ENCODE measurements at places on chromosomes 7 and 10.

DNA sequence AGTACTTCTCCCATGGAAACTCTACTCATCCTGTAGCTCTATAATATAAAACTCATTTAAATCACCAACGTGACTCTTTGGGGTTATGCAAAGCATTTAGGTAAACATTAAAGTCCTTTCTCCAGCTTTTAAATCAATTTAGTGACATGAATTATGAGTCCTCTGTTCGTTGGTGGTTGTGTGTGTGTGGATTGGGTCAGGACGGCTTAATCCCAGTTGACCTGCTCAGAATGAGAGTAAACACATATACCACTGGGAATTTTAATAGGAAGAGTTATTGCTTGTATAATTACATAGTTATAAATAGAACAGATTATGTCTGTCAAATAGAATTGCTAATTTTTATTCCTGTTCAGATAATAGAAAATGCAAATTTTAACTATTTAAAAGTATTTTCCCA, 30.7 kb upstream of the ADCY1 start:
- DNase-seq, result no peak

DNA sequence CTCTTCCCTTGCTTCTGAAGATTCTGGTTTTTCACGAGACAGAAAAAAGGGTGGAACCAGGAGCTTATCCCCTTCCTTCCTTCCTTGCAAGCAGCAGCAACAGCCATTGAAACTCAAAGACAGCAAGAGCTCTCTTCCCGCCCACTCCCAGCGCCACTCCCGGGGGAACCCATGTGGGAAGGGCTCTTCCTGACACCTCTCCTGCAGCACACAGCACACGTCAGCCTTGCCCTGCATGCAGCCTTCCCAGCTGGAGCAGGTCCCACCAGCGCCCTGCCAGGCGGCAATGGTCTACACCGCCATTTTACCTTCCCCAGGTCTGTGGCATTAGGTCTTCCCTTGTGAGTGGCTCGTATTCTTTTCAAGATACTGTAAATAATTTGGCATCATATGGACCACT, 161.8 kb downstream of the MGMT start:
- no peak for DNase-seq

GRCh38 chr7:151115121-151115835, 29.0 kb downstream of the AGAP3 start:
- peak; percentile 81 for DNase-seq

GRCh38 chr7:131556909-131557651, 652 bp upstream of the PODXL start:
- DNase-seq, result no peak

- no peak for DNase-seq
Observed at GRCh38 chr10:125082881-125083575, 77.3 kb downstream of the CTBP2 start.

DNA sequence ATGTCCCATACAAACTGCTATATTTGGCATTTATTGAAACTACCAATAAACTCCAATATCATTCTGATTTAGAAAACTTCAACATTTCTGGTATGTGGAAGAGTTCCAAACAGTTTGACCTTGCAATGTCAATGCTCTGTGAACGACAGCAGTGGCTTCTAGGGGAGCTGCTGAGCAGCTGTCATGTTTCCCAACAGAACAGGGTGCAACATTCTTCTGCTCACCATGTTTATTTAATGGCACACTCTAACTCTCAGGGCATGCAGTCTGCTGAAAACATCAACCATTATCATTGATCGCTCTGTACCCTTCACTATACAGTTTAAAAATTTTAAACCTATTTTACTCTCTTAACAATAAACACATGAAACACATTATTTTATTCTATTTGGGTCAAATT, 25.9 kb downstream of the LMOD2 start:
- no peak for DNase-seq

DNA sequence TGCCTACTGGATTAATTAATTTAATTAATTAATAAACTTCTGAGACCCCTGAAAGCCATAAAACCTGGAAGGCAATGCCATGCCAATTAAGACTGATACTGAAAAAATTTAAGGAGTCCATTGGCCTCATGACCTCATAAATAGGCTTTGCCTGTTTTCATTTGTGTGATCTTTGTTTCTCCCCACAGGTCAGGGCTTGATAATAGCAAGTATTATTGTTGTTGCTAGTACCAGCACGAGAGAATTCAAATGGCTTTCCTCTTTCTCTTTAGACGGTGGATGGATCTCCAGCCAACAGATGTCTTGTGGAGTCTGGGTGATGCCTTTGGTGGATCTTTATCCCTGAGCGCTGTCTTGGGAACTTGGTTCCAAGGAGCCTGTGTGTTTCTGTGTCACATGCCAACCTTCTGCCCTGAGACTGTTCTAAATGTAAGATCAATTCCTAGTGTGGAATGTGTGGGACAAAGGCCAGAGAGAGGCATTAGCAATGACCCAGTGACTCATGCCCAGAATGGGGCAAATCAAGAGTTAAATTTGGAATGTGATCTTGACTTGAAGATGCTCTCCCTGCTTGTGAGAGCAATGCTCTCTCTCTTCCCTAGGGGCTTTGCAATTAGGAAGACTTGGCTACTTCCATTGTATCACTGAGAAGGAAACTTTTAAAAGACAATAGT, 17.7 kb downstream of the ACSM6 start:
- DNase-seq, result no peak

DNA sequence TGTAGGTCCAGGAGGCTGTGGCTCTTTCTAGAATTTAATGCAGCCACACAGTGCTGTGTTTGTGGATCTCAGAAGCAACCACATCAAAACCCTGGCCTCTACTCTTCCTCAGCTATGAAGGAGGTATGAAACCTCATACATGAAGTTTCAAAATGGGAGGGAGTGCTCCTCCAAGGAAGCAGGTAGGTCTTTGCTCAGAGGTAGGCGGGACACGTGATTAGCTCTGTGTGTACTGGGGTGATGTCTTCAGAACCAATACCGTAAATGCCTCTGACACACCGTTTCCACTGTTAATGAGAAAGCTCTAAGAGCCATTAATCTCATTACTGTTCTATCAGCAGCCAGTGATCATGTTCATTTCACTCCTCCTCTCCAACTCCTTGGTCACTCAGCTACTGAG, 126.1 kb downstream of the PLXNA4 start:
- DNase-seq, result no peak

DNA sequence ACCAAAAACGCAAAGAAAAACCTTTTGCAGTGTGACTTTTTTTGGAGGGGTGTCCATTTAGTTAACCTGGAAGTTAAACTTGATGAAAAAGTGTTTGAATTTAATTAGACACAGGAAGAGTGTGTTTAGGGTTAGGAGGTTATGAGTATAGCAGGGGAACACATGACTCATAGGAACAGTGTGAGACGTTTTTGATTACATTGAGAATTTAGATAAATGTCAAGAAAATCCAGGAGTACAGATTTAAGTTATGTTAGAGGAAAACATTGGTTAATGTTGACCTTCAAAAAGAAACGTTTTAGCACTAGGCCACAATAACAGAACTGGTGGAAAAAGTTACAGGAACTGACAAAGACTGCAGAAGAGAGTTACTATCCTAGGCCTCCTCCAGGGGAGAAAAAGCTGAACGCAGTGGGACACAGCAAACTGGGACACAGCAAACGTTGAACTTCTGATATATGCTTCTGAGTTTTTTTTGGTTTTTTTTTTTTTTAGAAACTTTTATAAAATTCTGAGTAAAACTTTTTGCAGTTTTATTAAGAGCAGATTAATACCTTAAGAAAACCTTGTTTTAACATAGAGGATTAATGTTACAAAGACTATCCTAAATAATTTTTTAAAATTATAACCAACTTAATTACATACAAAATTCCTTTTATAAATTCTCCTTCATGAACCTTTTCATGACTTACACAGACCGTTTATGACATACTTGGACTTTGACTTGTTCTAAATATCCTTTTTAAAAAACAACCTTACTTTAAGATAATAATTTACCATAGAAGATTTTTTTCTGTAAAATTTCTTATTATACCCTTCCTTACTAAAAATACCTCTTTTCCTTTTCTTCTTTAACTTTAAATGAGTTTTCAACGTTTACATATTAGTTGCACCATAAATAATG, 22.2 kb downstream of the LANCL2 start:
- DNase-seq, result no peak

DNA sequence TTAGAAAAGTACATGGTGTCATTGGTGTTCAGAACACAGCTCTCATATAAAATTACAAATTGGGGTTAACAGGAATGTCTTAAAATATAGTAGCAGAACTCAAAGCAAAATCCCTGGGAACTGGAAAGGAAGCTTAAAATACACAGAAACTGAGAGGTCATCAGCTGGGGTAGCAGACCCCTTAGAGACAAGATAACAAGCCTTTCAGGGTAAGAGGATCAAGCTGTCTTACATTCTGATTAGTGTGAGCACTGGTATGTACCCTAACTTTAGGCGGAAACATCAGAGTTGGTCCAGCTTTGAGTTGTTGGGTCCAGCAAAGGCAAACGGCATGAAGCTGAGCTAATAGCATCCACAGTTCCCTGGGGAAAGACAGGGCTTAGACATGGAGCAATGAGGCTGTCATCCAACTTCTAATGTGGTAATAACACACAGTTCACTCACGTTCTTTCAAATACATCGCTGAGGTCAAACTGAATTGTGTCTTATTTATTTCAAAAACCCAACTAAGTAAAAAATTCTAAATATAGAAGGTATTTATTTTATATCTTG, 32.6 kb downstream of the ARHGAP21 start:
- DNase-seq, result no peak

- DNase-seq, result no peak
Observed at GRCh38 chr7:28755255-28755654, 202.9 kb downstream of the TRIL start.

GRCh38 chr10:48606530-48607355, 1.9 kb upstream of the ARHGAP22 start:
- no peak for DNase-seq

GRCh38 chr7:27141923-27142579, 1.4 kb downstream of the HOXA5 start:
- no peak for DNase-seq

DNA sequence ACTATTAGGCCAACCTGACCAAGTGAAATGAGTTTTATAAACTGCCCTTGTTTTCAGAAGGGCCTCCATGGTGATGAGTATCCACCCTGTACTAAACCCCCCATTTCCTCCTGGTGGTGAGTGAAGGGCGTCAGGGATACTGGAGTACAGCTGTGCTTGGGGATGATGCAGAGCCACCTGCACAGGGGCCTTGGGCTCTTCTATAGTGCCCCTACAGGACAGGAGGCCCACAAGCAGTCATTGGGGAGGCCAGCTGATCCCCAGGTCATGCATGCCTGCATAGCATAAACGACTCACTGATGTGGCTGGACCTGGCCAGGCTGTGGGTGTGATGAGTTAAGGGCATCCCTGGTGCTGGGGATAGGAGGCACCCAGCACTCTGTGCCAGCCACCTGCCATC, 114.1 kb upstream of the CELF2 start:
- DNase-seq, result no peak

GRCh38 chr7:46960970-46961369, 620.9 kb downstream of the TNS3 start:
- no peak for DNase-seq

DNA sequence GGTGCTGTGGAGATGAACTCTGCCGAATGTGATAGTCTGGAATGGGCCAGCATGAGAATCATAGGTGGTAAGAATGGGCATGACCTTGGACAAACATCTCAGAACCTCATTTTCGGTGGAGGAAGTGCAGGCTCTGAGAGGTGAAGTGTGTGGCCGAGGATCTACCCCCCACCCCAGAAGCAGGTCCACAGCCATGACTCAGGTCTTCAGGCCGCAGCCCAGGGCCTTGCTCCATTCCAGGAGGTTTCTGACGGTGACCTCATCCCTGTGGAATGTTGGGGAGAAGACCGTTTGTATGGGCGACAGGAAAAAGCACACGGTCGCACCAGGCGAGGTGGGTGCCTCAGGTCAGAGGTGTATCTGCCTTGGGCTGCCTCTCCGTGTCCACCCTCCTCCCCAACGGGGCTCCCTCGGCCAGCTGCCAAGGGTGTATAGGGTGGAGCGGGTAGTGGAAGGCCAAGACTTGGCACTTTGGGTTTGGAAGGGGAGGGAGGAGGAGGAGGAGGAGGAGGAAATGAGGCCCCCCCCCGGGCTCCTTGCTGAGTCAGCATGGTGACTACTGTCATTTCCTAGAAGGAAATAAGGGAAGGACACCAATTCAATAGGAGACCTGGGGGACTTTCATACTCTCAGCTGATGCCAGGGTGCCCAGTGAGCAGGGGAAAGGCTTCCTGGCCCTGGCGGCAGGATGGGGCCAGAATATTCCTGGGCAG, 168.0 kb upstream of the RHEB start:
- peak; percentile 7 for DNase-seq

DNA sequence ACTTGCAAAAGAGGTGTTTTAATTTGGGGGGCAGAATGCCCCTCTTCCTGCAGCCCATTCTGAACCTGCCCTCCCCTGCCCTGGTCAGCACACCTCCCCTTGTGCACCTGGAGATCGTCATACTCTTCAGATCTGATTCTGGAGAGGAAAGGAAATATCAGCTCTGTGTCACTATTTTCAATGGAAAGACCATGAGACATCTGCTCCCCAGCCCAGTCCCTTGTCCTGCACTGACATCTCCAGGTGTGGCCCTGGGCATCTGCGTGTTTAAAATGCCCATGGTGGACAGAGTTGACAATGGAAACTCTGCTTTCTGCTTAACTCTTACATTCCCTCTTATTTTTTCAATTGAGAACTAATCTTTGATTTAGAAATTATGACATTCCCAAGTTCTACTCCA, 41.6 kb upstream of the RASGEF1A start:
- peak; percentile 6 for DNase-seq

GRCh38 chr7:157507987-157508386, 171.2 kb downstream of the DNAJB6 start:
- DNase-seq, result no peak

DNA sequence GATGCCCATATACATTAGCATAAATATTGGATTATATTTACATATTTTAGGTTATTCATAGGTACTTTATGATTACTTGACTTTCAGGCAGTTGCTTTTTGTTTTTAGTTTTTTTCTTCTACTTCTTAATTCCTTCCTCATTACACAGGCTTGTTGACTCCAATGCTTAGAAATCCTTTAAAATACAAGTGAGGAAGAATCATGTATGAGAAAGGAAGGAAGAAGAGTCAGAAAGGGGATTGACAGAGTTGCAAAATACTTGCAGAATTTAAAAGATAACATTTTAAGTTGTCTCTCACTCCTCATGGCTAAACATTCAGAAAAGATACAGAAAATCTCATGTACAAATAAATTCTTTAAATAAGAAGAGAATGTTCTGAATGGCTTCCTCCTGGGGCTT, 61.9 kb downstream of the ATXN7L1 start:
- DNase-seq, result no peak

GRCh38 chr10:116838143-116838725, 11.1 kb upstream of the ENO4 start:
- no peak for DNase-seq

DNA sequence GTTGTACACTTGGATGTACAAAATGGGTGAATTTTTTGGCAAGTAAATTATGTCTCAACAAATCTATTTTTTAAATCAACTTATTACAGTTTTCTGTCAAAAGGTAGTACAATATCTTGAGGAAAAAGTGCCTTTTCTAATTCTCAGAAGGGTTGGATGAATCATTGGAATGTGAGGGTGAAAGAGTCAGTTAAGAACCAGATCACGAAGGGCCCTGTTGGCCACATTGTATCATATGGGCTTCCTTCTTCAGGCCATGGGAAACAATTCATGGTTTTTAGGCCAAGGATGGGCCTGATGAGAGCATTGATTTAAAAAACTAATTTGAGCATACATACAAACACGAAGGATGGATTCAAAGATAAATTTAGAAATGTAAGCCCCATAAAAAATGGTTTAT, 503.7 kb downstream of the TNS3 start:
- no peak for DNase-seq
